ENCODE measurements at places on chromosomes 1 and 21. TPM values are rescaled to one million over a fixed set of nuclear protein-coding genes. Genes with fewer than 3 reads are reported as not detected.

TMEM200B gene
- 12.6 TPM for total RNA-seq

ADORA3 gene
- total RNA-seq: not detected

SNX7 gene
- 23.8 TPM for total RNA-seq

- DNase-seq: no peak
Measured at GRCh38 chr21:28523367-28523766, 469.3 kb downstream of the LTN1 start.

- DNase-seq: no peak
Measured at GRCh38 chr1:213939888-213940287, 47.9 kb upstream of the PROX1 start.

GRCh38 chr1:87600055-87600850, 271.6 kb downstream of the LMO4 start:
- no peak for DNase-seq

DNA sequence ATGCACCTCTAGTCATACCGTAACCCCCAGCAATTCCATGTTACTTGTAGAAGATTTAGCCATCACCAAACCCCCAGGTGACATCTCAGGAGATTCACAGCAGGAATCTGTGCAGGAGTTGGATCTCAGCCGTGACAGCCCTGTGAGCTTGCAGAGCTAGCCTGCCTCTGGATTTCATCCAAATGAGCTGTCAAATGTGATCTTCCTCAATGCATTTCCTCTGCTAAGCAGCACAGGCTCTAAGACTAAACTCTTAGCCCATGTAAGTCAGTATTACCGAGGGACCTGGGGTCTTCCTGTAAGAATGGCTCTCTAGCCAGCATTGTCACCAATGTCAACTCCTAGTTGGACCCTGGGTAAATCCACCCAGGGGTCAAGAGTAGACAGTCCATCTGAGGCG, 41.7 kb downstream of the UMODL1 start:
- DNase-seq: no peak

GRCh38 chr21:31161157-31161556, 122.9 kb upstream of the KRTAP19-8 start:
- DNase-seq: no peak

- no peak for DNase-seq
Measured at GRCh38 chr1:166153525-166154314, 13.1 kb downstream of the FAM78B start.

DNA sequence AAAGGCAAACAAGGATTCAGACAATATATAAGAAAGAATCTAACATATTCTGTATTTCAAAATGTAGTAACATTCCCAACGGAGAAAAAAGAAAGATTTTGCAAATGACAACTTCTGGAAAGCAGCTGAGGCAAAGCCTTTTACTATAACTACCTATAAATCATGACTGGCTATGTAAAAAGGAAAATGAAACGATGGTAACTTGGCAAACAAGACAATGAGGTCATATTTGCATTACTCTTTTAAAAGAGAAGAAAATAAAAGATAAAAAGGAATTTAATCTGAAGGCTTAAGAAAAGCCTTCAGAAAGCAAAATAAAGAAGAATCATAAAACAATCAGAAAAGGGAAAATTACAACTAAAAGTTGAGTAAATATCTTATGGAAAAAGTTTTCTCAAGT, 25.1 kb upstream of the ASPM start:
- no peak for DNase-seq

DNA sequence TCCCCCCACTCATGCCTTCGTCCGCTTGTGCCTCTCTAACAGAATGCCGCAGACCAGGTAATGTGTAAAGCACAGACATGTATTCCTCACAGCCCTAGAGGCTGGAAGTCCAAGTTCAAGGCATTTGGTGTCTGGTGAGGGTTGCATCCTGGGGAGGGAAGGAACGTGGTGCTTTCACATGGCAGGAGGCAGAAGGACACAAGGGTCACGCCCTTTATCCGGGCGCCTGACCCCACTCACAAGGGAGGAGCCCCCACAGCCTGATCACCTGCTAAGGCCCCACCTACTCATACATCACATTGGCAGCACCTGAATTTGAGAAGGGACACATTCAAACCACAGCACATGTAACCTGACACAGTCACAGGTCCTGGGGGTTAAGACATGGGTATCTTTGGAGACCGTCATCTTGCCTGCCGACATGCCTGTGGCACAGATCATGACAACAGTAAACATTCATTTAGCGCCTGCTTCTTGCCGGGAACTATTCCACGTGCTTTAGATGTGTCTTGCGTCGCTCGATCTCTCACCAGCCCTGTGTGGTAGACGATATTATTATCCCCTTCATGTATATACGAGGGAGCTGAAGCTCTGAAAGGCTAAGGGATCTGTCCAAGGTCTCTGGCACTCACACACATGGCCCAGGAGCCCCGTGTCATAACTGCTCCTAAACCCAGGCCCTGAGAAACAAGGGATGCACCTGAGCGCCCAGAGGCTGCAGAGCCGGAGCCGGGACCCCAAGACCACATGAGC, 235.6 kb downstream of the NPHP4 start:
- no peak for DNase-seq

DNA sequence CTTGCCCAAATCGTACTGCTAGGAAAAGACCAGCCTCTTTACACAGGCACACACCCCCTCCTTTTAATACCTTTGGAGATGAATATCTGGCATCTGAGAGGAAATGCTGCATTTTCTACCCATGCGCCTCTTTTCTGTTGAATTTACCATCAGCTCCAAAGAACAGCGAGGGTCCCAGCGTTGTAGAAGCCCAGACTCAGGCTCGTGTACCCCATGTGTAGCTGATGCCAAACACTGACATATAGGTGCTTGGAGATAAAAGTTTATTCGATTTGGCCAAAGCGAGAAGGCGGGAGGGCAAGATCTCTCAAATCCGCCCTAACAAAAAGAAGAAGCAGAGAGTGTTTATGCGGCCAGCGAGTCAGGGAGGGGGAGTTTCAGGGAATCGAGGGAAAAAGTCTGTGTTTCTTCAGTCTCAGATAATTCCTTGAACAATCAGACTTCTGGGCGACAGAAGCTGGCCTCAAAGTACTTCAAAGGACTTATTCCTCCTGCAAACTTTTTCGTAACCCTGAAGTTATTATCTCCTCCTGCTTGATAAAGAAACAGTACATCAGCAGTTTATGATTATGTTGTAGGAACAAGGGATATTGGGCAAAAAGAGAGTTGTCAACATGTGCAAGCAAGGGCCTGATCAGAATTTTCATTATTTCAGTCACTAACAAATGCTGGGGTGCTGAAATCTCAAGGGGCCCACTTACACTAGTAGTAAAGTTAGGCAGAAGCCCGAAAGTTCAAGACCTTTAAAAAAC, 642 bp upstream of the CREG1 start:
- DNase-seq: no peak

GRCh38 chr1:111734856-111735255, 4.3 kb downstream of the INKA2 start:
- DNase-seq: no peak

GRCh38 chr1:108636876-108637275, 24.0 kb downstream of the HENMT1 start:
- no peak for DNase-seq

DNA sequence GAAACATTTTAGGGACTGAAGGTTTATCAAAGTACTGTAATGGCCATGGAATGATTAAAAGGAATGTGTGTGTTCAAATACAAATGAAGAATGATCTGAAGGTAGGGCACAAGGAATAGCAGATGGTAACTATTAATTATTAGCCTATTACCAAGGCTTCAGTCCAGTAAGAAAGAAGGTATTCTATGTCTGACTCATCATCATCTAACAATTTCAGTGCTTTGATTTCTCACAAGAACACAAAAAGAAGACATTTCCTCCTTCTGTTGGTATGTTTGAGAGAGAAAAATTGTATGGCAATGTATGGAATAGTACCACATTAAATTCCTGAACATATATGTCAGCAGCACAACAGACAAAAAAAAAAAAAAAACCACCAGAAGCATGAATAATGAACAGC, 57.5 kb downstream of the TYW3 start:
- DNase-seq: no peak

All from H9 (cell line).